ENCODE measurements at places on chromosomes 3 and 15.

DNA sequence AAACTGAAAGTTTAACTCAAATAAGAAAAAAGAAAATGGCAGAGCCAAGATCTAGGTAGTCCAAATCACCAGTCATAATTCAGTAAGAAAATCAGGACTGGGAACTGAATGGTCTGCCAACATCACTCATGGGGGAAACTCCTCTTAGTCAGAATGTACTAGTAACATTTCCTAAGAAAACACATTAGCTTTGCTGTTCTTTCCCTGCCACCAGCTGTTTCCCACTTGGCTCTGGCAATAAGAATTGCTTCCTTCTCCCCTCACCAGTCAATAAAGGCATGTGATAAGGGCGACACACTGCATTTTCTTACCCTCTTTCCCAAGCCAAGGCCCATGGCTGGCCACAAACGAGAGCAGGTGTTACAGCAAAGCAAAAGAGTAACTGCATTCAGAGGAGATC lies 46.1 kb downstream of the PIK3R4 start:
- DNase-seq, result no peak

GRCh38 chr3:30733209-30733608 lies 126.8 kb downstream of the TGFBR2 start:
- DNase-seq, result no peak

DNA sequence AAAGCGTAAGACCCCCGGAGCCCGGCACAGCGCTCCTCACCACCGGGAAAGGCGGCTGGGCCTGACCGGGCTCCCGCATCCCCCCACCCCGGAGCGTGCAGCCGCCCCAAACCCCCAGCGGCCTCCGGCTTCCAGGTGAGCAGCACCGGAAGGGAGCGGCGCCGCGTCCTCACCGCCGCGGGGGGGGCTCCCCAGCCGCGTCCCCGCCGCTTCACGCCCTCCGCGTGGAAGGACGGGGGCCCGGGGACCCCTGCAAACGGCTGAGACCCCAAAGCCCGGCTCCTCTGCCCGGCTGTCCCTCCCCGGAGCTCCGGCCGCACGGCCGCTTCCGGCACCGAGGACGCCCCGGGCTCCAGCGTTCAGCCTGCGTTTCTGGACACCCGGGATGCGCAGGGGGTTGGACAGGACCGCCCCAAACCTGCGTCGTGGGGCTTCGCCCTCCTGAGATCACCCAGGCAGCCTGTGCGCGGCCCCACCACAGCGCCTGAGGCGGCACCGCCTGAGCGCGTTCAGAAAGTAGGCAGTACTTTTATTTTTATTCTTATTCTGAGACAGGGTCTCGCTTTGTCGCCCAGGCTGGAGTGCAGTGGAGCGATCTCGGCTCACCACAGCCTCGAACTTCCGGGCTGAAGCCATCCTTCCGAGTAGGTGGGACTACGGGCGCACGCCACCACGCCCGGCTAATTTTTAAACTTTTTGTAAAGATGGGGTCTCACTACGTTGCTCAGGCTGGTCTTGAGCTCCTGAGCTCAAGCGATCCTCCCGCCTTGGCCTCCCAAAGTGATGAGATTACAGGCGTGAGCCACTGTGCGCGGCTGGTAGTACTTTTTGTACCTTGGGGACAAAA lies 51.6 kb upstream of the BLM start:
- DNase-seq, result peak; percentile 5

DNA sequence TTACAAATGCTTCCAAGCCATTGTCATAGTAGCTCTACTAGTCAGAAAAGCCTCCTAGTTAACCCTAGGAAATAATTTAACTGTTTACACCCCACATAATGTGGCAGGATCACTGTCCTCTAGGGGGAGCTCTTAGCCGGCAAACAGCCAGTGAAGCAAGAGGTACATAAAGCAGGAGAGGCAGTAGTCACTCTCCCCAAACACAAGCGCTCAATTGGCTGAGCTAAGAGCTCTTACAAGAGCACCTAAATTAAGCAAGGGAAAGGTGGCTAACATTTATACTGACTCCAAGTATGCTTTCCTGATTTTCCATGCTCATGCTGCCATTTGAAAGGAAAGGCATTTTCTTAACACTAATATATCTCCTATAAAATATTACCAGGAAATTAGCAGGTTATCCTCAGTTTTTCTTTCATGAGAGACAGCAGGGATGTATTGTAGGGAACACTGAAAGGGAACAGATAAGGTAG lies 37.6 kb downstream of the NCEH1 start:
- peak; percentile 70 for DNase-seq
